ENCODE measurements at places on chromosomes 11 and 22.

GRCh38 chr11:133901316-133901715 is 55.5 kb downstream of the IGSF9B start:
- no peak for DNase-seq

DNA sequence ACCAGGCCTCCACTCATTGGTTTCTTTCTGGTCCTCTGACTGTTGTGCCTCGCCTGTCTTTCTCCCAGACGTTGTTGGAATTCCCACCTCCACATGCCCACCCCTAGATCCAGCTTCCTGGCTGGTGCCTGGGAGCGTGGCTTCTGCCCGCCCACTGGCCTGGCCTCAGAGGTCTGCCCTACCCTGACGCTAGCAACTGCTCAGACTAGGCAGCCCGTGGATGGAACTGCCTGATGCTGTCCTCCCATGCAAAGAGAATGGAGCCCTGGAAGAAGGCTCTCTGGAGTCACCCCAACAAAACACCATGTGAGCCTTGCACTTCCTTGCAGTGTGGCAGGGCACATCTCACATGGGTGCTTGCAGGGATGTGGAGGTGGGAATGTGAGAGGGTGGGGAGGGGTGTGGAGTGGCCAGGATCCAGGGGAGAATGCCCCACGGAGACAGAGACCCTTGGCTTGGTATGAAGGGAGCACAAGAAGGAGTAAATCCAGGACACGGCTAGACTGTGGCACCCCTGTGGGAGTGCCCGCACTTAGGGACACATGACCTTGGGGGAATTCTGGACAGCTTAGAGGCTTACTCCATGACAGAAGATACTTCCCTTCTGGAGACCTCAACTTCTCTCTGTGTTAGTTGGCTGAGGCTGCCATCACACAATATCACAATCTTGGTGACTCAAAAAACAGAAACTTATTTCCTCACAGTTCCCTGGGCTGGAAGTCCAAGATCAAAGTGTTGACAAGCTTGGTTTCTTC is 22.5 kb upstream of the ADA2 start:
- DNase-seq, result no peak

- no peak for DNase-seq
Observed at GRCh38 chr22:26922806-26923205, 265.4 kb downstream of the MIAT start.

- no peak for DNase-seq
Observed at GRCh38 chr11:124801014-124801413, 808 bp upstream of the MSANTD2 start.

GRCh38 chr11:78907636-78908035 is 333.0 kb upstream of the NARS2 start:
- DNase-seq, result no peak

DNA sequence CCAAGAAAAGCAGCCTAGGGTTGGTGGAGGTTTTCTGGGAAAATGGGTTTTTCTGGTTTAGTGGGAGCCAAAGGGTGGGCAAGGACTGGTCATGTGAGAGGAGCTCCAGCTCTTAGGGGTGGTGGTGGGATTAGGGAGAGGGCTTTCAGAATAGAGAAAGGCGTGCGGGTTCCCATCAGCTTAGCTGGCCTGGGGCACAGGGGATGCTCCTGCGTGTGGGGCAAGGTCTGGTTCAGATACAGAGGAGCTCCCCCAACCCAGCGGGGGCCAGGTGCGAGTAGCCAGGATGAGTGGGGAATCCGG is 644 bp downstream of the TMEM134 start:
- no peak for DNase-seq

- no peak for DNase-seq
Observed at GRCh38 chr22:44711241-44711560, 9.2 kb downstream of the PRR5 start.

GRCh38 chr11:112051768-112052167 is 22.0 kb downstream of the PIH1D2 start:
- no peak for DNase-seq

GRCh38 chr11:86056351-86056854 is 12.5 kb downstream of the PICALM start:
- no peak for DNase-seq

- no peak for DNase-seq
Observed at GRCh38 chr11:6238902-6239301, at the start of gene CNGA4. CNGA4 (plus strand) TSS chr11:6239089; CDS start chr11:6239207, 118 bp downstream.

GRCh38 chr22:48511211-48511610 is 1316.5 kb downstream of the BRD1 start:
- DNase-seq, result no peak

Data from stimulated activated CD4-positive, alpha-beta T cell treated with anti-CD3 and anti-CD28 coated beads, Interleukin-4, amount 100 ng/mL, for 4 hours (primary cell).